AG04450 (cell line): ENCODE measurements at places on chromosomes 4 and X.

GRCh38 chr4:31081366-31081765, 361.2 kb downstream of the PCDH7 start:
- no peak for DNase-seq

DNA sequence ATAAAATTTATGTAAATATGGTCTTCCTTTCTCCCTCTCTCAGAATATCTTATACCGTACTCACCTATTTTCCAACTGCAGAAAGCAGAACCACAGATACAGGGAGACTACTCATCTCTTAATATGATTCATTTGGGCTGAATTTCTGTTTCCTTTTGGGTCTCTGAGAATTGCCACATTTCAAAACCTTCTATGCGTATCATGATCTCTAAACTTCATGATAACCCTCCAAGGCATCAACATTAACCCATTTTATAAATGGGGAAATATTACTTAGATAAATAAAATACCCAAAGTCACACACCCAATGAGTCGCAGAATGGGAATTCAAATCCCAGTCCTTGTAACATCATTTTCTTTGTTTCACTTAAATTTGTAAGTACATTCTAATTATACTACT, 16.6 kb upstream of the PRDM8 start:
- no peak for DNase-seq

GRCh38 chrX:147900349-147900748, 11.4 kb upstream of the FMR1 start:
- no peak for DNase-seq

DNA sequence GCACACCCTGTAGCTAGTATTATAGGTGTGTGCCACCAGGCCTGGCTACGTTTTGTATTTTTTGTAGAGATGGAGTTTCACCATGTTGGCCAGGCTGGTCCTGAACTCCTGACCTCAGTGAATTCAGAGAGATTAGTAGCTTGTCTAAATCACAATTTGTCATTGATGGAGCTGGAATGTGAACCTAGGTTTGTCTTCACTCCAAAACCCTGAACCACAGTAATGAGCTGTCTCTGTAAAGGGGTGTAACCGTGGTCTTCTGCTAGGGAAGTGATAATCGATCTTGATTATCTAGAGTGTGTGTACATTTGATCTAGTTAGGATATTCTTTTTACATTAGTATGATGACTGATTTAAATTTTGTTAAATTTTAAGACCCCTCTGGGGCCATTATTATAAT, 8.3 kb downstream of the ARHGAP10 start:
- DNase-seq, result no peak

DNA sequence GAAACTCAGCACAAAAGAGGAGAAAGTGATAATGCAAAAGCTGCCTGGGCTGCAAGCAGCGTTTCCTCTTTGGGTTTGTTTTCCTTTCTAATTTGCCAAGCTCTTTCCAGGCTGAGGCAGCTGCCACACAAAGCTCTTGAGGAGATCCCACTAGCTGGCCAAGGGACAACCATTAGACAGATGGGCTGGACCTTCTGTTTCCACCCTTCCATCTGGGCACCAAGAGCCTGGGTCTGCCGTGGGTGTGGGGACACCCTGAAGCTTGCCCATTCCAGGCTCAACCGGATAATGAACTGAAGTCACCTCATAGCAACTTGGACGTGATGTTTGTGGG, 194.6 kb upstream of the C1QTNF7 start:
- no peak for DNase-seq

DNA sequence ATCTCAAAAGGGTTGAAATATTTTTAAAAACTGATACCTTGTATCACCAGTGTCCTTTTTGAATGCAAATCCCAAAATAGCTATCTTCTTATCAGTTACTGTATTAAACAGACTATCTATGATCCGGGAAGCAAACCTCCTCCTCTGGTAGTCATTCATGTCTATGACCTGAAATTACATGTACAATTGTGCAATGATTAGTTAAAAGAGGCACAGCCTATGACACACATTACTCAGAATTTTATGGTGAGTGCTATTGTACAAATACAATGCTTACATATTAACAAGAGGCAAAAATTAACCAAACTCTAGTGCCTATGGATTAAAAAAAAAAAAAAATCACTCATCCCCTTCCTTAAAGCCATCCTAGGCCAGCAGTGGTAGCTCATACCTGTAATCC, 21.7 kb downstream of the UGDH start:
- DNase-seq, result no peak

- no peak for DNase-seq
Measured at GRCh38 chr4:39698424-39699009, 581 bp downstream of the UBE2K start.

- DNase-seq, result no peak
Measured at GRCh38 chr4:99817309-99817890, 773 bp downstream of the DAPP1 start.

DNA sequence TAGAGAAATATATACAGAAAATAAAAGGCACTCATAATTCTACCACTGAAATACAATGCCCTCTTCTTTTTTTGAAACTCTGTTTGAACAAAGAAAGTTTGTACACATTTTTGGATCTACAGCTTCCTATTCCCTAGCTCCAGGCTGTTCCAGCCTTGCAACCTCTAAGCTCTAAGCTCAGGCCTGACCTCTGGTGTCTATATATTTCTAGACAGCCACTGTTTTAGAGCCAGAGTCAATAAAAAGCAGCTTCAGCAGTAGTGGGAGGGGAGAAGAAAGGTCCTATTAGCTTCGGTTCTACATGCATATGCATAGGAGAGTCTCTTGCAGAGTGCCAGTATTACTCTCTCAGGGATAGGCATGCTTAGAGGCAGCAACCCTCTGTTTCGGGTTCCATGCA, 39.7 kb downstream of the CLDN2 start:
- no peak for DNase-seq

- no peak for DNase-seq
Measured at GRCh38 chrX:11427453-11428071, 134.3 kb downstream of the AMELX start.

DNA sequence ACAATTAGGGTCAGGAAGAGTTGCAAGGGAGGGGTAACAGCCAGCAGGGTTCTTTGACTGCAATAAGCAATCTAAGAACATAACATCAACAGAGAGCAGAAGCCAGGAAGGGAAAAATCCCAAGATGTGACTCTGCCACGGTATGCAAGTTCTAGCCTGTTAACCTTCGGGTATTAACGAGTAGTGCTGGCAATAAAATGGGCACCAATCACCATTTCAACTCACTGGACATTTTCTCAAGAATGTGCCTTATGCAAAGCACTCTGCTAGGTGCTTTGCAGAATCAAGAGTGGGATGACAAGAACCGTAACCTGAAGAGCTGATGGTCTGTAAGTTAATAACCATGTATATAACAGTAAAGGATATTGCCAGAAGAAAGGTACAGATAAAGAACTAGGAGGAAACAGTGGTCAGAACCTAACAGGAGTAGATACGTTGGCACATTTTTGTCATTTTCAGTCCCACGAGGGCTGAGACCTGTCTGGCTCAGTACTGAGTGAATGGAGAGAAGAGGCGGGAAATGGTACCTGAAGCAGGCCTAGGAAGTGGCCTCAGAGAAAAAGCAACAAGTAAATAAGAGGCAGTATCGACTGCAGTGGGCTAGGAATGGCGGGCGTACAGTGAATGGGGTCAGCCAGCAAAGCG, 2.7 kb downstream of the ELOVL6 start:
- DNase-seq, result no peak

DNA sequence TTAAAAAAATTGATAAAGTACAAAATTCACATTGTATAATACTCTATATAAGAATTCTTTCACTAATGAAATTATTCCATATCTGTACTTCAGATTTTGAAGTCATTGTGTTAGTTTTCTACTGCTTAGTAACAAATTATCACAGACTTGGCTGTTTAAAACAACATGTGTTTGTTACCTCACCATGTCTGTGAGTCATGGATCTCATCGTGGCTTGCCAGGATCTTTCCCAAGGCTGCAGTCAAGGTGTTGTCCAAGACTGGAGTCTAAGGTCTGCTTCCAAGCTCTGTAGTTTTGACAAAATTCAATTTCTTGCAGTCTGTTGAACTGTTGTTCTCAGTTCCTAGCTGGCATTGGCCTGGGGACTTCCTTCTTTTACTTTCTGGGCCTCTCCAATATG, 1286.9 kb downstream of the ADGRL3 start:
- no peak for DNase-seq

GRCh38 chr4:157810137-157810774, 362.6 kb downstream of the GASK1B start:
- DNase-seq, result no peak

DNA sequence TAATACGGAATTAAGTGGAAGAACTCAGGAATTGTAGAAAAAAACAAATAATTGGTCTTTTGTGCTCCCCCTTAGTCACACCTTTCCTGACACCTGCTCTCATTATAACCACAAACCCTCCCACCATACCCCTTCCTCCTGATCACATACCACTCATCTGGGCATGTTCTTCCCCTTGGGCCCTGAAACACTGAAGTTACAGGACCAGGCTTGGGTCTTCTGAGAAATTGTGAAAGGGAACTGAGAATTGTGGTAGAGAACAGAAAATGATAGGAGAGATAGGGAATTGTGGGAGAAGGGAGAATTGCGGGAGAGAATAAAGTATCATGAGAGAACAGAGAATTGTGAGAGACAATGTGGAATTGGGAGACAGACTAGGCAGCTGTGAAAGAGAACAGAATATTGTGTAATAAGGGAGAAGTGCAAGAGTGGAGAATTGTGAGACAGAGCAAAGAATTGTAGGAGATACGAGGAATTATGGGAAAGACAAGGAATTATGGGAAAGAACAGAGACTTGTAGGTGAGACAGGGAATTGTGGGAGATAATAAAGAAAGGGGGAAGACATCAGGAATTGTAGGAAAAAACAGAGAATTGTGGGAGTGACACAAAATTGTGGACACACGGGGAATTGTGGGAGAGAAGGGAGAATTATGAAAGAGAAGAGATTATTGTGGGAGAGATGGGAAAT, 2.7 kb upstream of the HCCS start:
- DNase-seq, result no peak

- DNase-seq, result no peak
Measured at GRCh38 chr4:107734120-107734519, 14.1 kb upstream of the PAPSS1 start.

GRCh38 chr4:184503869-184504300, 29.5 kb upstream of the IRF2 start:
- DNase-seq, result no peak

DNA sequence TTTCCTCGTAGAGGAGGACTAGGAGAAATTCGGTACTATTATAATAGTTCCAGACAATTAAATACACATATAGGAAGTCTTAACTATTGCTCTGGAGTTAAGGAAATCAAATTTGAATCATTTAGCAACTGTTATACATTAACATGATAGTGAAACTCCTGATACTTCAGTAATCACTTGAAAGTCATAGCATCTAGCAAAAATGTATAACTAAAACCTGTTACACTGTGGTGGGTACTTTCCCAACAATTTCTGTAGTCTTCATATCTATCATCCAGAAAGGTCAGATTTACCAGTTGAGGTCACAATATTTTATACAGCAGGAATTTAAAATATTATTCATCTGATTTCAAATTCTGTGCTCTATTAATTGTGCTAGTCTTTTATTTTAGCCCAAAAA, 669.6 kb upstream of the PCDH10 start:
- DNase-seq, result no peak

DNA sequence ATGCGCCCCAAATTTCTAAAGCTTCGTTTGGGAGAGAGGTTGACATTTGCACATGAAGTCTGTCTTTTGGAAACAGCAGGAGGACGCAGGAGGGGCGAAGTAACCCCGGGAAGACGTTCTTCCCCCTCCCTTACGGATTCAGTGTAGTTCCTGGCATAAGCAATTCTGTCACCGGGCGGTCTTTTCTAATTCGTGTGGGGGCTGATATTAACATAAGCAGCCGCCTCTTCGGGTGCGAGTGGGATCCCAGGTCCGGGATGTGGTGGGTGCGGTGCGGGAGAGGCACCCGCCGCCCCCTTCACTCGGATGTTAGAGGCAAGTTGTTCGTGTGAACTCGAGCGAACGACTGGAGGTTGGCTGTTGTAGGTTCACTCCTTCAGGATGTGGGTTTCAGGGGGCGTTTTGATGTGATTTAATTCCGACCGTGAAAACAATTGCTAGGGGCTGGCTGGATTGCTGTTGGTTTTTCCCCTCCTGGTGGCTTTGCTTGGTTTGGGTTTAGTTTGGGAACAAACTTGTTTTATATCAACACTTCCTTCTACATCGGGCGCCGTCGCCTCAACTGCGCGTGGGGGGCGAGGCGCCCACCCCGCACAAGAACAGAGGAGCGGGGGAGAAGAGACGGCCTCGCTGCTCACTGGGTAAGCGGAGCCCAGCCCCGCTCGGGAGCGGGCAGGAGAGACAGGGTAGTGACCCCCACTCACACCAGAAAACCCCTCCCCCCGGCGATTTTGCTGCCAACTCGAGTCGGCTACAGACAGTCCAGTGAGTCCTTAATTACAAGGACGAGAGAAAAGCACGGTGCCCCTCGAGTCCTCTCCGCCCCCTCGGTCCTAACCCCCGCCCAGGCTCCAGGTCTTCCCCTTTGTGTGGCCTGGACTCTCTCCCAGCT, 2.9 kb upstream of the LEF1 start:
- no peak for DNase-seq

DNA sequence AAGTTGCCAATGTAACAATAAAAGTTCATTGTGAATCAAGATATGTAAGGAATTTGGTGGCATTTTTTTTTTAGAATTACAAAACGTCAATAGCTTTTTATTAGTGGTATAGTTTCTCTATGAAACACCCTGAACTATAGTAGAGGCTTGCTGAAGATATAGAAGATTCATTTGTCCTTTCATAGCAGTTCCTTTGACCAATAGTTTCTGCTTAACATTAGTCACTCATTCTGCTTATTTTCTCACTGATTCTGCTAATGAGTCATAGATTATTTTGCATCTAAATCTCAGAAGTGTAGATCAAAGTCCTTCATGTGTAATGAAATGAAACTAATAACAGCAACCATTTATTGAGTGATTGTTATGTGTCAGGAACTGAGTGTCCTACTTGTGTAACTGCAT, 205.0 kb upstream of the TET2 start:
- DNase-seq, result no peak

GRCh38 chr4:123378794-123379193, 17.8 kb upstream of the SPRY1 start:
- no peak for DNase-seq

DNA sequence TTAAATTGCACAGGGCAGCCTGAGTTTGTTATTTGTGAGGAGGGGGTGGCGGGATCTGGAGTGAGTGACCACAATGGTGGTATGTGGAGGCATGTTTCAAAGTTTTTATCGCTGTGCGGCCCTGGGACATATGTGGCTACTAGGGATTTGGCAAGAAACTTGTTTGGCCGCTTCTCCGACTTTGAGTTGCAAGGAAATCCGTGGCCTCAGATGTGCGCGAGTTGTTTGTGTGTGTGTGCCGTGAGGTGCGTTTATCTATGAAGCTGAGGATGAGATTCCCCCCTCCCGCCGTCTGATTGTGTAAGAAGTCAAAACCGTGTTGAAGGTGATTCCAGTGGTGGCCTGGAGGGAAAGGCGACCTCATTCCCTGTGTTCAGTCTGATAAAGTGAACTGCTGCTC, 1.4 kb downstream of the JADE3 start:
- no peak for DNase-seq

- no peak for DNase-seq
Measured at GRCh38 chr4:15868111-15868510, 70.4 kb downstream of the FGFBP1 start.

GRCh38 chr4:112423591-112423990, 92.4 kb downstream of the NEUROG2 start:
- no peak for DNase-seq
